Glomerular endothelial cell (primary cell): ENCODE measurements at places on chromosomes 16 and 17.
A peak's percentile ranks its signal among the peaks of the same experiment; 100 is the strongest.

DNA sequence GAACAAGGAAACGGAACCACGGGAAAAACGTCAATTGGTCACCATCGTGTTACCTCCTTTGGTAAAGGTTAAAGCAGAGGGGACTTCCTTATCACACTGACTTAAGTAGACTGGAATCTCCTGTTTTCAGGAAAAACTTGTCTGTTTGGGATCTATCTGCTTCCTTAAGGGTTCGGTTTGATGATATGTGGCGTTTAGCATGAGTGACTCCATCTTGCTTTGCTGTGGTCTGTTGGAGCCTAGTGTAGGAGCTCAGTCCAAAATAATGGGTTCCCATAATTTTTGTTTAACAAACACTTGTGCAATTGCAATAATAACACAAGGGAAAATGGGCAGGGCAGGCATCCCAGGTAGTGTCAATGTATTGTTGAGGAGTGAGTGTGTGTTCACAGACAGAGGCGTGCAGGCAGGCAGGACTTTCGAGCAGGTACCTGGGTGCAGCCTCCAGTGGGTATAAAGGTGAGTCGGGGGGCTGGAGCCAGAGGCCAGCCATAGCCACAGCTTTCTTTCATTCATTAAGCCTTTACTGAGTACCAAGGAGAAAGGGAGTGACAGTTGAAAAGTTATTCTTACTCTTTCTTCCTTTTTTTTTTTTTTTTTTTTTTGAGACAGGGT lies 4.3 kb upstream of the ENGASE start:
- DNase-seq: no peak

DNA sequence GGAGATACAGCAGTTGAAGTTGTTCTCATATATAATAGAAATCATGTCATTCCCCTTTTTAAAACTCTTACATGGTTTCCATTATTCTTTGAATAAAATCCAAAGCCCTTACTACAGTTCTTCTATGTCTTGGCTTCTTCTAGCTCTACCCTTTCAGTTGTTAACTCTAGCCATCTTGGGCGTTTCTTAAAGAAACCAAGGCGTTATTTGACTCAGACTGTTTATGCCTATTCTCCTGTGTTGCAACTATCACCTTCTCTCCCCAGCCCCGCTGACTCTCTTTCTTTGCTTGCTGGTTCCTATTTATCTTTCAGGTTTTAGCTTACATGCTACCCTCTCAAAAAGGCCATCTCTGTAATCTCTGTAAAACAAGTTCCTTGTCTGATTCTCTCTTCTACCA lies 32.7 kb downstream of the NFATC3 start:
- no peak for DNase-seq

DNA sequence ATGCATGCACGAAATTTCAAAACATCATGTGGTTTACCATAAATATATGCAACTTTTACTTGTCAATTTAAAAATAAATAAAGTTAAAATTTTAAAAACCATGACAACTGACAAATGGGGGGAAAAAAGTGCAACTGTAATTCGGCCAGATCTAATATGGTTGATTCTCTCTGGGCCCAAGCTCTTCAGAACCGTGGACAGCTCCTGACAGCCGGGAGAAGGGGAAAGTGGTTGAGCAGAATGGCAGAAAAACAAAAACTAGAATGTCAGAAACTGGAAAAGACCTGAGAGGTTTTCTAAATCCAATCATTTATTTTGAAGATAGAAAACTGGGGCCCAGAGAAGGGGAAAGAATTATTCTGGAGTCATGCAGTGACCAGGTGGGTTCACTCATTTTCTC lies 126.6 kb downstream of the TMEM132E start:
- DNase-seq: no peak

- no peak for DNase-seq
These were observed 139.1 kb upstream of the GSE1 start for GRCh38 chr16:85473909-85474620.

- no peak for DNase-seq
These were observed 727 bp upstream of the TENT4B start for GRCh38 chr16:50152351-50152806.

DNA sequence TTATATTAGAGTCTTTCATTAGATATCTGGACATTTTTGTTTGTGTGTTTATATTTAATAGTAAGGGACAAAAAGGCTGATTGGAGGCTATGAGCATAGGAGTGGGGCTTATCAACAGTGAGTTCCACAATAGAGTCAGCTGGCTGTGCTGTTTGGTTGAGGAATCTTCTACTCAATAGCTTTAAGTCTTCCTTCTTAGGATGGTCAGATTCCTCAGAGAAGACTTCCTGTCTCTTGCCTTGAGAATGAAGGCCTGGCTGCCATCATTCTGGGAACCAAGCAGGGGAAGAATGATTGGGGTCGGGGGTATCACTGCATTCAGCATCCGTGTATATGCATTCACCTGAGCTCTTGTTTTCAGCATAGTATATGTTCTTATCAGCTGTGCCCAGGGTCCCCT lies 31.9 kb upstream of the ABCC11 start:
- DNase-seq: no peak

- no peak for DNase-seq
These were observed 105.5 kb upstream of the AXIN2 start for GRCh38 chr17:65666876-65667321.

DNA sequence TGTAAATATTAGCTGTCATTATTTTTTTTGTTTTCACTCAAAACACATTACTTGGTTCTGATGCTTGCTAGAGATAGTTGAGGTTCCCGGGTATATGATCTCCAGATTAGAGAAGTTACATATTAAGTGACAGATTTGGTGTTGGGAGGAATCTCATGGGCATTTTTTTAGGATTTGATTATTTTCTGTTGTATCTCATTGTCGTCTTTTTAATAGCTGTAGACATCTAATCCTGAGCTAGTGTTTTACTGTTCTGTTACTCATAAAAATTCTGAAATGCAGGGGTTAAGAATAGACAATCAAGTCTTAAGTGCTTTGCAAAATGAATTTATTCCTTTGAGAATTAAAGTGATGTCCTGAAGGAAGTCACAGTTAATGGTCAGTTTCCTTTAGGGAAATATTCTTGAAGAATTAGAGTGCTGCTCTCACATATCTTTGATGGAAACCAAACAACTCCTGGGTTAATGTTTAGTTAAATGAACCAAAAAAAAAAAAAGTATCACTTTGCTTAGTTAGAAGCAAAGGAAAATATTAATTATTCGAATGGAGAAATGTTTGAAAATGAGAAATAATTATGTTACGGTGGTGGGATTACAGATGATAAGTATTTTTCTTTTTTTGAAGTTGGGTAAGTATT lies 251.7 kb upstream of the CACNG5 start:
- no peak for DNase-seq

DNA sequence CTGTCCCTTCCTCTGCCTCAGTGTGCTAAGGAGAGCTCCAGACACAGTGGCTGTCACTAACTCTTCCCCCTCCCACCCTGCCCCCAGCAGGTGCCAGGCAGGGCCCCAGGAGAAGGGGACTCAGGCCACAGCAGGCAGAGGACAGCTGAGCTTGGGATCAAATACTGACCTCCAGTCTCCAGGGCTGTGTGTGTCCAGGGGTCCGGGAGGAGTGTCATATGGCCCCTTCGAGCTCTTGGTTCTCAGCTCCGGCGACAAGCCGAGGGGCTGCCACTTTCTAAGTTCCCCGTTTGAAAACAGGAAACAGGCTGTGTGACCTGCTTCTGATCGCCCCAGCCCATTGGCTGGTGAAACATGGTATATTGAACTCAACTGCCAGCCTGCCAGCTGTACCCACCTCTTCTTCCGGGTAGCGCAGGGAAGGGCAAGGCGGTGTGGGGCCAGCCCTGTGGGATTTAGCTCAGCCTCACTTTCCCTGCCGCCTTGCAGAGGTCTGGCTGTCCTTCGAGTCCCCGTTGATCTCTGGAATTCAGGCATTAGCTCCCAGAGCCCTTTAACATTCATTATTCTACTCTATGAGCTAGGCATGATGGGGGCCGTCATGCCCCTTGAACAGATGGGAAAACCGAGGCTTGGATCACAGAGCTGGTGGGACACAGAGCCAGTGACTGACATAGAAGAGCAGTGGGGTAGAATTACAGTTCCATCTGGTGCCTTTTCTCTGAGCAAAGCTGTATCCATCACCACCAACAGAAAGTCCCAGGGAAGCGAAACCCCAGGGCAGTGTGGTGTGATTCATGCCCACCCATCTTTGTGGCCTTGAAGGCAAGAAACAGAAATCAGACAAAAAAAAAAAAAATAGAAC lies at the start of gene SNX20:
Gene SNX20, minus strand, starts transcription at position 292 of the 865 bp plus-strand sequence. CDS start 3,786 bp downstream, outside the sequence.
- no peak for DNase-seq

- DNase-seq: peak; percentile 5
These were observed 206.1 kb downstream of the HAPSTR1 start for GRCh38 chr16:9297437-9298113.

GRCh38 chr16:61872778-61873119 lies 163.5 kb downstream of the CDH8 start:
- no peak for DNase-seq

GRCh38 chr17:6408276-6408675 lies 26.6 kb downstream of the AIPL1 start:
- DNase-seq: no peak

DNA sequence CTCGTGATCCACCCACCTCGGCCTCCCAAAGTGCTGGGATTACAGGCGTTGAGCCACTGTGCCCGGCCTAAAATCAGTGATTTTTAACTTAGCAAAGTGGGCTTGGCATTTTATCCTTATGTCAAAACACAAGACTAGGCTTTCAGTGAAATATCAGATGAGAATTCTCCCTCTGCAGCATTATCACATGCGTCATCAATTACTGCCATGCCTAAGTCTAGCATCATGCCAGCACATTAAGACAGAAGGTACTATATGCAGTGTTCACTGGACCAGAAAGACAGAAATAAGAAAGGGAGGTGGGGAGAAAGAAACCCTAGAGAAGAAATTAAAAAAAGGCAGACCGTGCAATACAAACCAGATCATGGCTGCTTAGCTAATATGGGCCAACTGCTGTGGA lies 29.8 kb downstream of the GPATCH8 start:
- no peak for DNase-seq

DNA sequence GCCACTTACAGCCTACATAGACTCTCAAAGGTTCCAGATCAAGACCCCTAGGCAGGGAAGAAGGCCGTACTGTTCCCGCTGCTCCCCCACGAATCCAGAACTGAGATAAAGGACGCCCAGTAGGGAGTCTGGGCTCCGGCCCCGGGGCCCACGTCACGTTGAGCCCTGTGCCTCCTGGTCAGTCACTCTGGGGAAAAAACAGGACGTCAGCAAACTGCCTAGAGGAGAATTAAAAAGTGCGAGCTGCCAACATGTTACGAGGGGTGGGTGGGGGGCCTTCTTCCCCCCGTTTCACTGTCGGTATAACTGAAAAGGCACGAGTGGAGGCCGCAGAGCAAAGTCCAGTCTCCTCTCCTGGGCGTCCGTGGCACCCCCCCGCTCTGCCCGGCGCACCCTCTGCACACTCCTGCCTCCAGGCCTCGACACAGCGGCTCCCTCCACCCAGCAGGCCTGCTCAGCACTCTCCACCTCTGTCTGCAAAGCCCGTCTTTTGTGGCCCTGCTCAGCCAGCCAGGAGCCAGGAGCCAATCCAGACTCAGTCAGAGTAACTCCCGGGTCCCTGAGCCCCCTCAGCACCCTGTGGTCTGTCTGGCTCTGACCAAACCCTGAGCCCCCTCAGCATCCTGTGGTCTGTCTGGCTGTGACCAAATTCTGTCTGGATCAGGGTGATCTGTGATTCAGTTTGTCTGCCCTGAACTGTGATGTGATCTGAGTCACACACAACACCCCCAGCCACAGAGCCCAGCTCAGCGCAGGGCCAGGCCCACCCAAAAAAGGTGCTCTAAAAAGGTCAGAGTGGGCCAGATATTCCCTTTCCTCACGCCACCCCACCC lies 6.2 kb downstream of the ITGAE start:
- no peak for DNase-seq

- DNase-seq: no peak
These were observed at the start of gene HS3ST3A1 for GRCh38 chr17:13601776-13602551. Gene HS3ST3A1, minus strand, starts transcription at chr17:13601929. Its CDS starts 800 bp downstream, at chr17:13601129.
